Stimulated activated CD8-positive, alpha-beta memory T cell treated with anti-CD3 and anti-CD28 coated beads, Interleukin-15, amount 100 ng/mL, for 4 hours (primary cell): ENCODE measurements at places on chromosomes 5 and 9.

GRCh38 chr5:152400846-152401245, 4.2 kb downstream of the NMUR2 start:
- no peak for DNase-seq

DNA sequence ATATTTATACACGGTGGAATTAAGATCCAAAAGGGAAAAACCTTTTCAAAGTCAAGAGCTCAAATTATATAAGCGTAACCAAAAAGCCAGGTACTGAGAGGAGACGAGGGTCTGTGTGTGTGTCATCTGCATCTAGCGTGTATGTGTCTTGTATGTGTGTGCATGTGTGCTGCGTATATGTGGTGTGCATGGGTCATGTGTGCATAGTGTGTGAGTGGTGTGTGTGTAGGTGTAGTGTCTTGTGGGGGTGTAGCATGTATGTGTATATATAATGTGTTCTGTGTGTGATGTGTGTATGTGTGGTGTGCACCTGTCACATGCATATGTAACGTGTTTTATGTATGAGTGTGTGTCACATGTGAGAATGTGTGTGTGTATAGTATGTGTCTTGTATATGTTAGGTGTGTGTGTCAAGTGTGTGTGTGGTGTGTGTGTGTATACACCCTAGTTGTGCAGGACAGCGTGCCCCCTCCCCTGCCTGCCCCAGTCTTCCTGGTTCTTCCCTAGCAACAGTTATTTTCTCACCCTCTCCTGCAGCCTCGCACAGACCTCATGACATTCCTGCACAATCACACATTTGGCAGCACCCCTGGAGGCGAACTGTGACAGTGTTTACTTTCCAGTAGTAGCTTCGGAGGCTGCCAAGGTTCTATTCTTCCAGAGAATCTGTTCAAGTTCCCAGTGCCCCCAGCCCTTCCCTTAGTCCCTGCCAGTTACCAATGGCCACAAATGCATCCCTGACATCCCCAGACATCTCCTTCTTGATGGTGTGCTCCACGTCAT, 27.1 kb upstream of the TNIP1 start:
- DNase-seq = no peak

- no peak for DNase-seq
Observed at GRCh38 chr9:112224401-112225289, 49.5 kb upstream of the SUSD1 start.

GRCh38 chr5:124963236-124963919, 216.9 kb upstream of the ZNF608 start:
- DNase-seq = no peak

GRCh38 chr5:169901896-169902295, 78.4 kb downstream of the INSYN2B start:
- DNase-seq = no peak

DNA sequence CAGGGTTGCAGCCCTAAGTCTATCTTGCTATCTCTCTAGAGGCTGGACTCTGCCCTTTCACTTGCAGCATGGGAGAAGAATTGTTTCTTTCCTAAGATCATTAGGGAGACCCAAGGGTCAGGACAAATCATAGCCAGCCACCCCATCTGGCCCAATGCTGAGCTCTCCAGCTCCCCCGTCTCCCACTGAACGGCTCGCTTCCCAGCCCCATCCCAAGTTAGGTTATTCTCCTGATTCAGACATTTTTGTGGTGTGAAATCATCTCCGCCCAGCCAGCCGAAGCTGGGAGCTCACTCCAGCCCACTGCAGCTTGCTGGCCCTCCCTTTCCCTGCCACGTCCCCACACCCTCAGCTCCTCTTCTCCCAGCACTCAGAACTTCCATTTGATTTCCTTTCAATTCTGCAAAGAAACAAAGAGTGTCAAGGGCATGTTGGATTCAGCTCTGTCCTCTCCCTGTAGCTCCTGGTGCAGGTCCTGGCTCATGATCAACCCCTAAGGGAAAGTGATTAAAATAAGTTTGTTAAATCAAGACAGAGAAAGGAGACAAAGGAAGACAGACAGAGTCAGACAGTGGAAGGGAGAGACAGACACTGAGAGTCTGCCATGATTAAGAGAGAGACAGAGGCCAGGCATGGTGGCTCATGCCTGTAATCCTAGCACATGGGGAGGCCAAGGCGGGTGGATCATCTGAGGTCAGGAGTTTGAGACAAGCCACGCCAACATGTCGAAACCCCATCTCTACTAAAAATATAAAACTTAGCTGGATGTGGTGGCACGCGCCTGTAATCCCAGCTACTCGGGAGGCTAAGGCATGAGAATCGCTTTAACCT, 12.6 kb upstream of the SPARC start:
- DNase-seq = no peak
